ENCODE measurements at places on chromosomes 3 and 15.

DNA sequence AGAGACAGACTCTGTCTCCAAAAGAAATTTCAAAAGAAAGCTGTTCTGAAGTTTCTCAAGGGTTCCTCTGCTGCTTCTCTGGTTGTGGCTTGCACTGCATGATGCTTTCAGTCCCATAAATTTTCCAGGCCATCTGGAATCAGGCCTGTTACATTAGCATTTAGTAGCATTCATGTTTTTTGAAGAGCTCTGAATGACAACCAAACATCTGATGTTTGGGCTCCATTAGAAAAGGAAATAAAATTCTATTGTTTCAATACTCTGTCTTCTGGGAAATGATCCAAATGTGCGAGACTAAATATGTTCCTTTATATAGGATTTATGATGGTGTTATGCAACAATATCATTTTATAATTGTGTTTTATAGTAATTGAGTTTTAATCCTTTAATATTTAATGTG lies 455.8 kb downstream of the GABRG3 start:
- no peak for DNase-seq

DNA sequence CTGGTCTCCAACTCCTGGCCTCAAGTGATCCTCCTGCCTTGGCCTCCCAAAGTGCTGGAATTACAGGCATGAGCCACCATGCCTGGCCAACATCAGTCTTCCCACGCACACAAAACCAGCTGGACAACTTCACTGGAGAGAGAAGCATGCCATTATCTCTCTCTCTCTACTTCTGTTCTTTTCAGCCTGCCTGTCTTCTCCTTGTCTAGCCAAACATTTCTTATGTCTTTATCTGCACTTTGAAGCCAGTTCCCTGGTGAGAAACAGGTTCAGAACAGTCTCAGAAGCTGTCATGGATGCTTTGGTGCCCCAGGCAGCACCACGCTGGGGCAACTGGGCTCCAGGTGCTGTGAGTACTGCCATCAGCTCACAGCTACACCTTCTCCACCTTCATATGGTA lies 79.8 kb downstream of the PRICKLE2 start:
- no peak for DNase-seq

- no peak for DNase-seq
Measured at GRCh38 chr3:126618021-126618420, 36.9 kb downstream of the TXNRD3 start.

DNA sequence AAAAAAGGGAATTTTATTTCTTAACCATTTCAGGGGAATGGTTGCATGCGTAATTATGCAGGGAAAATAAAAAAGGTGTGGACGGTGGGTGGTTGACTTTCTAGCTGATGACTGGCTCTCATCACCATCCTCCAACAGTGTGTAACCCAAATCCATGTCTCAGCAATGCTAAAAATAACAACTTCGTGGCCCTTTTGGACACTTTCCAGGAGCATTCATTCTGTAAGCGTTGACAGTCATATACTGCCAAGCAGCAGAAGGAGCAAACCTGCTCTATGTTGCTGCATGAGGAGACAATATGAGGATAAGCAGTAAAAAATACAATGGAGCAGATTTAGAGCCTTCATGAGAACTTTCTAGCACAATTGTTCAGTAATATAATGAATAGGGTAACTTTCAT lies 189.1 kb downstream of the ANXA2 start:
- no peak for DNase-seq

DNA sequence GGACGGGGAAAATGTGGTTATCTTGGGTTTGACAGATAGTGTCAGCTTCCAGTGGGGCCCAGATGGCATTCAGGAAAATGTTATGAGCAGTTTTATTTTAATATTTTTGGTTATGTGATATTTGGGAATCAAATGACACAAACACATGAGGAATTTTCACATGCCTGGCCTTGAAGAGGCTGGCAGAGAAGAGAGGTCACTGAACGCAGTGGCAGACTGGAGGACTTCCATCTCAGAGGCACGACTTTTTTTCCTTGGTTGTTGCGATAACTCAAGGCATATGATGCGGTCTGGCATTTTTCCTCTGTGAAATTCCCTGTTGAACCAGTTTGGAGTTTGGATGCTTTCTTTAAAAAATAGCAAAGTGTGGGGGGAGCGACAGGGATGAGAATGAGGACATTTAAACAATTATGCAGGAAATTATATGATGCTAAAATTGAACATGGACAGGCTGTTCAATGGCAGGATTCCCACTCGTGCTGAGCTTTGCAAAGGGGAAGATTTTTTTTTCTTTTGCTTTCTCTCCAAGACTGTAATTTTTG lies 36.9 kb upstream of the ARPP21 start:
- DNase-seq: no peak

- no peak for DNase-seq
Measured at GRCh38 chr3:169232863-169233262, 430.6 kb downstream of the MECOM start.

DNA sequence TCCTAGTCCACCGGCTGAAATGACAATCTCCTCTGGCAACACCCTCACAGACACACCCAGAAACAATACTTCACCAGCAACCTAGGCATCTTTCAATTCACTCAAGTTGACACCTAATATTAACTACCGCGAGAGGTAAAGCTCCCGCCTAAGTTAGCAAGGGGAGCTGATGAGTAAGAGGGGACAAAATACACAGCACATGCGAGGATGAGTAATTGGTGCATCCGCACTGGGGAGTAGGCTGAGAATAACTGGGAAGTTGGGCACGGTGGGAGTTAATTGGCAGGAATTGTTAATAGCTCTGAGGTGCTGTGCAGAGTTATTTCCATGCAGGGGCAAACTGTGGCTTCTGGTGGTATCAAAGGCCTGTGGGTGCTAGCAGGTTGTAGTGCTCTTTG lies 14.5 kb upstream of the PLD1 start:
- DNase-seq: no peak

- no peak for DNase-seq
Measured at GRCh38 chr15:45689616-45690015, 54.8 kb downstream of the SQOR start.

DNA sequence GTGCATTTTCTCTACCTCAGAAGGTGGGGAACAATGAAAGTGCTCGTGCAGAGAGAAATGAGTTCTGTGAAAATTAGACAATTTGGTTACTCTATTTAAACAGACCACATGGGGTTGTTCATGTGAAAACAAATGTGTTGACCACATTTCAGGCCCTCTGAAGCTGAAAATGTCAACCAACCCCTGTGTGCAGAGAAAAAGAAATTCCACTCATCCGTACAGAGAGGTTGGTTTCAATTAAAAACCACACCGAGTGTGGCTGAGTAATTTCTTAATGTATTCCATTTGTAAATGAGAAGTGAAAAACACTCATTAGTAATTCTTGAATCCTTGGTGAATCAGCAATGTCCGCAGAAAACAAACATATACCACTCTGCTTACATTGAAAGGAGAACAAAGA lies 46.9 kb upstream of the SLC7A14 start:
- peak; percentile 14 for DNase-seq

GRCh38 chr3:73326396-73326795 lies 264.9 kb downstream of the EBLN2 start:
- no peak for DNase-seq

DNA sequence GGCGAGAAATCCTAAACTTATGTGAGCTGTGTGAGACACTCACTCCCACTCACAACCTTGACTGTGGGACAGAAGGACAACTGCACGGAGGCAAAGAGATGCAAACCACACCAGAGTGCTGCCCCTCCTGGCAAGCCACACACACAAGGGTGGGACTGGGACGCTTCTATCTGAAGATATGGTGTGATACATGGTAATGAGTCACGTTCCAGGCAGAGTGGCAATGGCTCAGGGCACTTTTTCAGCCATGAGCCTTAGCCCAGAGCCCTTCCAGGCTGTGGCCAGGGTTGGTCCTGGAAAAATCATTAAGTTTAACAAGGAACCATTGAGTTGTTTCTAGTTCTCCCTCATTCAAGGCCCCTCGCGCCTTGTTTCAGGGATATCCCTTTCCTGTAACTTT lies 56.1 kb downstream of the WNT5A start:
- no peak for DNase-seq

DNA sequence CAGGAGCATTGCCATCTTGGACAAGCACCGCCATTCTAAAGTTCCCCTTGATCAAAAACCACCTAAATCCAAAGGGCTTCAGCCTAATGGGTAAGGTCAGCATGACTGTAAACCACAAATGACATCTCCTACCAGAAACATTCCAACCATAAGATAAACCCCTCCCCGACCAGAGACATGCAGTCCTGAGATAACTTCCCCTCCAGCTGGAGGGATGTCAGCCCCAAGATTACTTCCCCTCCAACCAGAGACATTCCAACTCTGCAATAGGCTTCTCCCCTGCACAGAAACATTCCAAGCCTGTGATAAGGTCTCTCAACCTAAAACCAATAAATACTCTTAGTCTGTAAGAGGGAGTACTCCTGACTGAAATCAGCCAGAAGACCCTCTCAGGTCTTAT lies 62.7 kb upstream of the DNAJC19 start:
- no peak for DNase-seq

- DNase-seq: no peak
Measured at GRCh38 chr3:36743826-36744225, 20.5 kb downstream of the DCLK3 start.

DNA sequence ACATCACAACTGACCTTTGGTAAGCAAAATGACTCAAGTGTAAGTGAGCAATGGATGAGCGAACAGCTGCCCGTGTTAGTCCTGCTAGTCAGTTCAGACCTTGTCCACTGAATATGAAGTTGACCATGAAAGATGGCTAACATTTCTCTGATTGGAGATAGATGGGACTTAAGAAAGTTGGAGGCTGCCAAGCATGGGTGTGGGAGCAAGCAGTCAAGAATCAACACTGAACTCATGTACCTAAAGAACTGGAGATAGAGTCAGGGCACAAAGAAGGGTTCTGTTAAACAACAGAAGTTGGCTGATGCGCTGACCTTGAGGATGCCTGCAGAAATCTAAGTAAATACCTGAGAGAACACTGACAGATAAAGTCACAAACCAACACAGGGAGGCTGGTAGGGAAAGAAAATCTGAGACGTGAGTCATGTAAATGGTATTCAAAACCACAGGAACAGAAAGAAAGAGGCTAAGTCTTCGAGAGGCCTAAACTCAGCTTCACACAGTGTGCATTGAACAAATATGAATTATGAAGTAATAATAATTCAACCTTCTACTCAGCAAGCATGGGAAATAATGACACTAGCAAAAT lies 30.7 kb upstream of the ANPEP start:
- peak; percentile 63 for DNase-seq

GRCh38 chr3:178381555-178381954 lies 154.7 kb upstream of the KCNMB2 start:
- DNase-seq: no peak

GRCh38 chr3:13479332-13479581 lies 849 bp upstream of the HDAC11 start:
- no peak for DNase-seq

All from MV-4-11 (cell line).